Stimulated activated CD4-positive, alpha-beta T cell treated with anti-CD3 and anti-CD28 coated beads, Interleukin-12 subunit alpha, Interleukin-12 subunit beta, amount 100 ng/mL, for 24 hours (primary cell): ENCODE measurements at places on chromosomes 13 and 19.

DNA sequence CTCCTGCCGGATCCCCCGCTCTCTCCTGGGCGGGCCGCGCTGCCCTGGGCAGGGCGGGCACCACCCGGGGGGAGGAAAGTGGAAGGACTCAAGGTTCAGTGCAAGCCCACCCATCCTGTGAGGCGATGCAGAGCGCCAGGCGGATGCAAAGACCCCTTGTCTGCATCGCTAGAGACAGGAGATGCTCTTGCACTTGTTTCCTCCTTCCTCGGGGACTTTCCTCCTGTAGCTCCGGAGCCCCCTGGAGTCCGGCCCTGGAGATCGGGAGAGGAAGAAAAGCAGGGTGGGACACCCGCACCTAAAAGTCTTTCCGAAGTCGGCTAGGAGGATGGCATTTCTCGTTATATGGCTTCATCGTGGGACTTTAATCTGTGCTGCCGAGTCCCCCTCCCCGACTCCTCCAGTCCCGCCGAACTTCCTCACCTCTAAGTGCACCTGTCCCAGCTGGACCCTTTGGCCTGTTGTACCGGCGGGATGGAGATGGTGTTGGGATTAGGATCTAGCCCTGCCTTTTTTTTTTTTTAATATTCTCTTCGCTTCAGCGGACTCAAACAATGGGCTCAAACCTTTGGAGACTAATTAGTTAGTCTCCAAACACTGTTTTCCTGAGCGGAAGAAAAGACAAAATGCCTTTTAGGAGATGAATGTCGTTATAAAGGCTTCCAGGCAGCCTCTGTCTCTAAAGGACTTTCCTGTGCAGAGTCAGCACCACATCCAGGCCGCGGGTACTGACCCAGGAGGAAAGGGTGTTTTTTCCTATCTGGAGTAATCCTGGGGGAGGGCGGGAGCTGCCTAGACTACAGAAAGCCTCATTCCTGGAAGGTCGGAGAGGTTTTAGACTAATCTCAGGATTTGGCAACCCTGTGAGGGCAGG is 725 bp downstream of the FAM124A start:
- no peak for DNase-seq

DNA sequence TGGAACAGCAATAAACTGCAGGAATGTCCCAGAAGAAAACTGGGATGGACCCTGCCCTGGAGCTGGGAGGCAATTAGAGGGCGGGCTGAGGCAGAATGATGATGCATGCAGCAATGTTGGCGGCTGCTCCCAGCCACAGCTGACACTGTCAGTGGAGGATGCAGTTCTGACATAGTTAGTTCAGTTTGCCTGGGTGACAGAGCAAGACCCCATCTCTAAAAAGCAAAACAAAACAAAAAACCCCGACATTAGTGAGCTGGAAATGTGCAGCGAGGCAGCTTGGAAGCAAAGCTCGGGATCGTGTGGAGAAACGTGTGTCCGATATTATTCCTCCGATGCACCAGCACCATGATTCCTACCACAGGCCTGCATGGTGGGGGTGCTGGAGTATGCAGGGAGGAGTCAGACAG is 110.1 kb upstream of the UQCRFS1 start:
- DNase-seq = no peak

GRCh38 chr13:29801102-29801501 is 49.3 kb downstream of the UBL3 start:
- no peak for DNase-seq

- DNase-seq = no peak
Measured at GRCh38 chr19:42497492-42498168, 30.7 kb downstream of the CEACAM1 start.

- no peak for DNase-seq
Measured at GRCh38 chr13:27321468-27322431, 51.1 kb downstream of the RASL11A start.

DNA sequence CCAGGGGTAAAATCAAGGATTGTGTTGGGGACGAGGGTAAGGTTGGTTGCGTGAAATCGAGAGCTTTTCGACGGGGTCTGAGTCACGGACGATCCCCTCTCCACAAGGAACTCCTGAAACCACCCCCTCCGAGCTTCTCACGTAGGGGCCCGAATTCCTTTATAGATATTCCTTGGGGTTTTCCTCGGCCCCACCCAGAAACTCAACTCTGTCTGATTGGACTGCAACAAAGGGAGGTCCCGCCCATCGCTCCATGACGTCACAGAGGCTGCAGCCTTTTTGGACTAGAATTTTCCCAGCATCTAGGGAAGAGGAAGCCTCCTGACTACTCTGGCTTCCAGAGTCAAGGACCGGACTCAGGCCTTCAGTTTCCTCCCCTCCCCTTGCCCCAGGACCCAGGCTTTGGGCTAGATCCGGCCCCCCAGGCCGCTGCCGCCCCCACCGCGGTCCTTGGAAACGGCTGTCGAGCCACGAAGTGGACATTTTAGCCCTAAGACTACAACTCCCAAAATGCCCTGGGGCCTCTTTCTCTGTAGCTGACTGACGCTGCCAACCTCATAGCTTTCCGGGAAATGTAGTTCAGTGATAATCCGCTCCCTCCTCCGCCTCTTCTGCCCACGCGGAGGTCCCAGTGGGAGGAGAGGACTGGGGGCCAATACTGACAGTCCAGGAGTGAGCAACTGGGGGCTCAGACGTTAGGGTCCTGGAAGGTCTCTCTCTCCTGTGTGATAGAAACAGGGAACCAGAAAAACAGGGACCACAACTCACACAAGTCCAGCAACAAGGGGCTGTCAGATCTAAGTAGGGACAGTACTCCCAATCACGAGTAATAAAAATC is at the start of gene IZUMO1:
IZUMO1 (minus strand) TSS at position 172 of the 838 bp plus-strand sequence. CDS start 1,050 bp downstream, outside the sequence.
- peak; percentile 52 for DNase-seq

GRCh38 chr13:94033098-94033497 is 446.4 kb downstream of the DCT start:
- DNase-seq = no peak

GRCh38 chr13:20703780-20704458 is 420 bp downstream of the IL17D start:
- DNase-seq = peak; percentile 43
